Ureter (tissue), 1 donor: ENCODE measurements at places on chromosomes 6 and 20. TPM values are rescaled to one million over a fixed set of nuclear protein-coding genes. Genes with fewer than 3 reads are reported as not detected.

Gene C6orf141
- total RNA-seq: 1.6 TPM

Gene PHACTR1
- 14.1 TPM for total RNA-seq

Gene TRAPPC3L
- total RNA-seq: not detected

Gene COL9A3
- total RNA-seq: 5.1 TPM

DNA sequence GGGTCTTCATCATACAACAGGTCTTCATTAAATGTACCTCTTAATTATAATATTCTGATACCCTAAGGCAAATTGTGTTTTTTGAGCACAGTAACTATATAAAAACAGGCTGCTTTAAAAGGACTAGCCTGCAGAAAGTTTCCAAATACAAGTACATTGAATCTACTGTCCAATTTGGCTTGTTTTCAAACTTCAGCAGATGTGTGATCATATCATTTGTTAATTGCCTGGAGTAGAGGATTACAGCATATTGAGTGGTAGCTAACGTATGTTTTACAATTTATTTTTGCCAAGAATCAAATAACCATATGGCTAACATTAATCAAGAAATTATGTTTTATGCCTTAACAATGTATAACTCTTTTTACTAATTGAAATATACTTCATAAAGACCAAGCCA is 12.6 kb downstream of the TINAG start:
- no peak for DNase-seq
